COR-L47 (cell line): ENCODE measurements at places on chromosomes 7 and 10.

DNA sequence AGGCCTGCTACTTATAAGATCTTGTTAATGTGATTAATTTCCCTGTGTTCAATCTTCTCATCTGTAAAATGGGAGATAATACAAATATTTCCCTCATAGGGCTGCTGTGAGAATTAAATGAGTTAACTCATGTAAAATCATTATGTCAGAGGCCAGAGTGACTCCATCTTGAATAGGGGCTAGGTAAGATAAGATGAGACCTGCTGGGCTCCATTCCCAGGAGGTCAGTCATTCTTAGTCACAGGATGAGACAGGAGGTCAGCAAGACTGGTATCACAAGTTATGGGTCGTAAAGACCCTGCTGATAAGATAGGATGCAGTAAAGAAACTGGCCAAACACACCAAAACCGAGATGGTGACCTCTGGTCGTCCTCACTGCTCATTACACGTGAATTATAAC lies 200.7 kb downstream of the CYP26A1 start:
- no peak for DNase-seq

- DNase-seq, result no peak
Measured at GRCh38 chr7:17142831-17143541, 155.5 kb upstream of the AHR start.

DNA sequence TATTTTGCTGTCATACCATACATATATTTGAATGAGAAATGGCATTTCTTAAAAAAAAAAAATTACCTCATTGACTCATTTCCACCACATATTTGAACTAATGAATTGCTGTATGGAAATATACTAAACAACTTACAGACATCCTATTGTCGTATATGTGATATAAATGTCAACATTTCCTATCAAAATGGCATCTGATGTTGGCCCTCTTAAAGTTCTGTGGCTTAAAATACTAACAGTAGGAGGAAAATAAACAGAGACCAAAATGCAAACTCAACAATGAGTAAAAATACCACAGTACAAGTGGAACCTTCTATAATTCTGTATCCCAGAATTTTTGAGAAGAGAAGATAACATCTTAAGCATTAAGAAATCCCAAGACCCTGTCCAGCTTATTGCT lies 405.6 kb upstream of the GALNT17 start:
- DNase-seq, result no peak

- DNase-seq, result no peak
Measured at GRCh38 chr7:54338319-54338718, 203.9 kb upstream of the VSTM2A start.

DNA sequence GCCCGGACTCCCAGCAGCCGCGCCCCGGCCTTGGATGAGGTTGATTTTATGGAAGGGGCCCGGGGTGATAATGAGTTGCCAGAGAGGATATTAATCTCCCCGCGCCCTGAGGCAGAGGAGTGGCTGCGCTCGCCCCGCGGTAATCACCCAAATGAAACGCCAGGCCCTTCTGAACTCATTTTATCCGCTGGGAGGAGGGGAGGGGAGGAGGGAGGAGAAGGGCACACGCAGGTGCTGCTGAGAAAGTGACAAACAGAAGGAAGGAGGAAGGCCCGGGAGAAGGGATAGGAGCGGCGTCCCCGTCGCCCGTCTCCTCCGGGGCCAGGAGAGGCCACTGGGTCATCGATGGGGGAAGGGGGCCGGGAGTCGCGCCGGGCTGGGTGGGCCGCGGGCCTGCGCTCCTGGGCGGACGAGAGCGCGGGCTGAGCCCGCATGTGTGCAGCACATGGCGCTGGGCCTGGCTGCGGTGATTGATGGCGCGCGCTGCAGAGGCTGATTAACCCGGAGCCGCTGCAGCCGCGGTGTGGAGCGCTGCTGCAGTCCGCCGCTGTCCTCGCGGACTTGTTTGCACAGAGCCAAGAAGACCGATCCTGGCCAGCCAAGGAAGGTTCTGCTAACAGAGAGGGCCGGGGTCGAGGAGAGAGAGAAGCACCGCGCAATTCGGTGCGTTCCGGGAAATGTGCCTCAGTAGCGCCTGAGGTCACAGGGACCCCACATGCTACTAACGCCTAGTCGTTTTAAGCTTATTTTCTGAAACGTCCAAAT lies 6.5 kb downstream of the MNX1 start:
- DNase-seq, result no peak

- DNase-seq, result no peak
Measured at GRCh38 chr10:26650406-26650805, 47.1 kb upstream of the PDSS1 start.

GRCh38 chr10:9211228-9211627 lies 1156.7 kb downstream of the GATA3 start:
- DNase-seq, result no peak

DNA sequence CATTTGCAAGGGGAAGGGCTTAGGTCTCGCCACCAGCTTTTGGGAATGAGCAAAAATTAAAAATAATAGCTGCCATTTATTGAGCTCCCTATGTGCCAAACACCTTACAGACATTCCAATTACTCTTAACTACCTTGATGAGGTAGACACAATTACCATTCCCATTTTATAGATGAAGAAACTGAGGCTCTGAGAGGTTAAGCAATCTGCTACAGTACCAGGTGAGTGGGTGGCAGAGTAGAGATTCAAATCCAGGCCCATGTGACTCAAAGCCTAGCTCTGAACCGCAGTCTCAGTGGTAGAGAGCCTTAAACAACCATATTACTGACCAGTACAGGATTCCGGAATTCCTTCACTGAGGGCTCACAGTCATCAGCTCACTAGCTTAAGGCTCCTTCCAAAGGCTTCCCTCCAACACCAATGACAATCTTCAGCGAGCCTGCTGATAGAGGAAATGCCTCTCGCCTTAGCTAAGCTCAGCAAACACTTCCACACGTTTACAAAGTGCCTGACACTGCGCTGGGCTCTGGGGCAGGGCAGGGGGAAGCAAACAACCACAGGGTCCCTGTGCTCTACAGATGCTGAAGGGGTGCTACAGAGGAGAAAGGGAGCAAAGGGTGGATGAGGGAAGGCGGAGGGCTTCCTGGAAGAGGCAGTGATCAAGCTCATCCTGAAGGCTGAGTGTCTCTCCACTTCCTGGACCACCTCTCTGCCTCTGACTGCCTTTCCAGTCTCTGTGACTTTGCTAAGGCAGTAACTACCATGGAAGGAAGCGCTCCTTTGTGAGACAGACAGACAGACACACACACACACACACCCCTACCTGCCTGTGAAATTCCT lies 7.4 kb downstream of the LRRC20 start:
- DNase-seq, result no peak

DNA sequence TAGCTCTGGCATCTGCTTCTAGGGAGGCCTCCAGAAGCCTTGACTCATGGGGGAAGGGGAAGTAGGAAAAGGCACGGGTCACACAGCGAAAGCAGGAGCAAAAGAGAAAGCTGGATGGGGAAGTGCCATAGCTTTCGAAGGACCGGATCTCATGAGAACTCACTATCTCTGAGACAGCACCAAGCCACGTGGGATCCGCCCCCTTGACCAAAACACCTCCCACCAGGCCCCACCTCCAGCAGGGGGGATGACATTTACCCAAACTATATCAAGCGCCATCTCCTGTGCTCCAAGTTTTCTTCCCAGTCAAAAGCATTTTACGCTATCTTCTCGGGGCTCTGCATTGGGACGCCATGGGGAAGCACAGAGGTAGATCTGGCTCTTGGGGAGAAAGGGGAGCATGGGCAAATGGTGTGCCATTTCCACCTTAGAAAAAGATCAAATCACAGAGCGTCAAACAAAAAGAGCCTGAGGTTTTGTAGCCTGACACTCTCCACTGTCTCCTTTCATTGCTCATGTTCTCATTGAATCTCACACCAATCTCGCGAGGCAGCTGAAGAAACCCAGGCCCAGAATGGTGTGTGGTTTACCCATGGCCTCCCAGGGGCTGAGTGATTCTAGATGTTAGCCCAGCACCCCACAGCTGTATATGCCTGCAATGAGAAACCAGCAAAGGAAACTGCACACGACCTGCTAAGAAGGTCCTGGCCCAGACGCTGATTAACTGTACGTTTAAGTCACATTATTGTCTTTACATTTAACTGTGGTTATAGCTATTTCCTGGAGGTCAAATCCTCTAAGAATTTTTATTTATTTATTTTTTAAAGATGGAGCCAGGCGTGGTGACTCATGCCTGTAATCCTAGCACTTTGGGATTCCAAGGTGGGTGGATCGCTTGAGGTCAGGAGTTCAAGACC lies 8.1 kb upstream of the OLAH start:
- DNase-seq, result no peak

- DNase-seq, result no peak
Measured at GRCh38 chr7:138538518-138538917, 78.5 kb downstream of the TRIM24 start.

DNA sequence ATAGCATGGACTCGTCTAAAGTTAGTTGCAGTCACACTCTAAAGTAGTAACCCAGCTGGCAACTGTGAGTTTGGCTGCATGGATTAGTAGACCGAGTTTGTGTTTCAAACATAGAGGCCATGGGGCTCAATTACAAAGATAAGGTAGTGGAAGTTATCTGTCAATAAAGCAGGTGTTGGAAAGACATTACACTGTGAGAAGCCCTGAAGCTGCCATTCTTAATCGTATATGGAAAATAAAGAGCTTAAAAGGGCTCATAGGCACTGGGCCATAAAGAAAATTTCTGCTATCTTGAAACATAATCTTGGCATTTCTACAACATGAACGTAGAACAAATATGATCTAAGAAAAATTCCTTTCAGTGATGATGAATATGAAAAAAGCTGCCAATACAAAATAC lies 837.7 kb downstream of the REEP3 start:
- no peak for DNase-seq

- no peak for DNase-seq
Measured at GRCh38 chr10:5078547-5079180, 15.6 kb upstream of the AKR1C3 start.

GRCh38 chr10:52644373-52645186 lies 128.0 kb downstream of the MBL2 start:
- DNase-seq, result peak; percentile 13

DNA sequence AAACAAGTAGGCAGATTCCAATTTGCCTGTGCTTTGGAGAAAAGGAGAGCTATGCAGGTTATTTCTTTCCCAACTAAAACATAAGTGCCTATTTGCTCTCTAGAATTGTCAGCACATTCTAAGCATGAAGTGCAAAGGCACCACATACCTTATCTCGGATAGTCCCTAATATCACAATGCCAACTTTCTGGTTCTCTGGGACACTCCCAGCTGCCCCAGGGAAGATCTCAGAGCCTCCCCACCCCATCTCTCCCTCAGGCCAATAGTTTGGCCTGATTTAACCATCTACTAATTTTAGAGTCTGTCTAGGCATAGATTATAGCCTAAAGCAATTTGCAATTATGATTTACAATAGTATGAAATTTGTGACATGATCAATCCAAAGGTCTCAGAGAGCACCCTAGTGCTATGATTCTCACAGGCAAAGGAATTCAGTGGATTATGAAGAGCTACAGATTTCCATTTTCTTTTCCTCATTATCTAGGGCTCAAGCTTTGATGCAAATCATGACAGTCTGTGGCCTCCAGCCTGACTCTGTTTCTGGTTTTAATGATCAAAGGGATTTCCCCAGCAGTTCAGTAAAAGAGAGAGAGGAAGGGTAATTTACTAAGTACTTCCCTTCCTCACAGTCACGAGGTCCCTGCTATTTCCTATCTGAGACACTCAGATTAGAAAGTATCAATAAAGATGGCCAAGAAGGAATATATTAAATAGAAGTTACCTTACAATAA lies 29.0 kb upstream of the IL6 start:
- DNase-seq, result no peak
